ENCODE measurements at places on chromosomes 4 and X. TPM values are rescaled to one million over a fixed set of nuclear protein-coding genes. Genes with fewer than 3 reads are reported as not detected.

RASL11B gene
- 0.15 TPM for polyA plus RNA-seq

LUZP4 gene
- not detected for polyA plus RNA-seq

FANCB gene
- 1.4 TPM for polyA plus RNA-seq

NMU gene
- not detected for polyA plus RNA-seq

TRIML2 gene
- polyA plus RNA-seq = not detected

RADX gene
- polyA plus RNA-seq = 3.1 TPM

SOX3 gene
- not detected for polyA plus RNA-seq

DNA sequence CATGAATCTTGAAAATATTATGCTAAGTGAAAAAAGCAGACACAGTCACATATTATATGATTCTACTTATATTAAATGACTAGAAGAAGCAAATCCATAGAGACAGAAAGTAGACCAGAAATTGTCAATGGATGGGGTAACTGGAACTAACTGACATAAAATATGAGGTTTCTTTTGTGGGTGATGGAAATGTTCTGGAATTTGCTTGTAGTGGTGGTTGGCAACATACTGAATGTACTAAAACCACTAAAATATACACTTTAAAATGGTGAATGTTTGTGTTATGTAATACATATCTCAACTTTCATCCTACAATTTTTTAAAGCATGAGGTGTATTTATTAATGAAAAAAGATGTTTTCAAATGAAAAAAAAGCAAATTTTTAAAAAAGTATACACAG is 14.7 kb downstream of the CNOT6L start:
- no peak for DNase-seq
- peak overlapping the region; percentile 47 for H3K27ac ChIP-seq
- H3K4me3 ChIP-seq = no peak overlapping the region
- H3K36me3 ChIP-seq = peaks cover 33% of the 10 kb centered on the region
- H3K4me1 ChIP-seq = peaks cover 82% of the 10 kb centered on the region

DNA sequence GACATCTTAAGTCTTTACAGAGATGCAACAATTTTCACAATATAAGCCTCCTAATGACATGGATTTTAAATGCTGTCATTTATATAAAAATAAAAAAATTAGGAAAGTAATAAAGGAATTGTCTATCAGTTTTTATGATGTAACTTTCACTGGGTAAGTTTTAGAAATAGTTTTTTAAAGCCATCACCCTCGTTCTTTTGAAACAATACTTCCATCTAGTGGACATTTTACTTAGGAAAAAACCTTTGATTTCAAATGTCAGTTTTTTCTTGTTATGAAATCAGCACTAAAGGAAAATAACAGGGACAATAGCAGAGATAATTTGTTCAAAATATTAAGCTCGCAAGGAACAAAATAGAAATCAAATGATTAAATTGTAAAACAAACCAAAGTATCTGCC is 24.3 kb upstream of the NDNF start:
- no peaks in the 10 kb centered on the region for H3K36me3 ChIP-seq
- H3K27me3 ChIP-seq = no peaks in the 10 kb centered on the region
- no peaks in the 10 kb centered on the region for H3K4me1 ChIP-seq
- no peak overlapping the region for H3K4me3 ChIP-seq

GRCh38 chr4:29467044-29467717 is 1253.0 kb upstream of the PCDH7 start:
- H3K4me1 ChIP-seq = no peaks in the 10 kb centered on the region
- H3K36me3 ChIP-seq = no peaks in the 10 kb centered on the region
- no peak overlapping the region for H3K4me3 ChIP-seq
- H3K27me3 ChIP-seq = no peaks in the 10 kb centered on the region

DNA sequence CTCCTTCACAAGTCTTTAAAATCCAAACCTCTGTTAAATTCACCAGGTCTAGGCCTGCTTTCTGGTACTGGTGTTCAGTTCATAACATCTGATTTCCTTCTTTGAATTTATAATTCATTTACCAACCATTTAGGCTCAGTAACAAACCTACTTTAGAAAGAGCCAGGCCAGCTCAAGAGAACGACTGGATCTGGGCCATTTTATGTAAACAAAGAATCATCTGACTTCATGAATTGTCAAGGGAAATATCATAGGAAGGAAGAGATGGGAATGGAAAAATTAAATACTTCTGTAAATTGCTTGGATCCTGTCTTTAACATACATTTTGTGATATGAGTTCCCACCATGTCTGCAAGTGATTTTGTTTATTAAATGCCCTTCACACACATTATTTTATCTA is 36.5 kb downstream of the DCHS2 start:
- no peaks in the 10 kb centered on the region for H3K36me3 ChIP-seq
- peaks cover 6% of the 10 kb centered on the region for H3K27me3 ChIP-seq
- no peak for DNase-seq
- H3K4me1 ChIP-seq = no peaks in the 10 kb centered on the region
- no peak overlapping the region for H3K4me3 ChIP-seq
- no peak overlapping the region for H3K27ac ChIP-seq

DNA sequence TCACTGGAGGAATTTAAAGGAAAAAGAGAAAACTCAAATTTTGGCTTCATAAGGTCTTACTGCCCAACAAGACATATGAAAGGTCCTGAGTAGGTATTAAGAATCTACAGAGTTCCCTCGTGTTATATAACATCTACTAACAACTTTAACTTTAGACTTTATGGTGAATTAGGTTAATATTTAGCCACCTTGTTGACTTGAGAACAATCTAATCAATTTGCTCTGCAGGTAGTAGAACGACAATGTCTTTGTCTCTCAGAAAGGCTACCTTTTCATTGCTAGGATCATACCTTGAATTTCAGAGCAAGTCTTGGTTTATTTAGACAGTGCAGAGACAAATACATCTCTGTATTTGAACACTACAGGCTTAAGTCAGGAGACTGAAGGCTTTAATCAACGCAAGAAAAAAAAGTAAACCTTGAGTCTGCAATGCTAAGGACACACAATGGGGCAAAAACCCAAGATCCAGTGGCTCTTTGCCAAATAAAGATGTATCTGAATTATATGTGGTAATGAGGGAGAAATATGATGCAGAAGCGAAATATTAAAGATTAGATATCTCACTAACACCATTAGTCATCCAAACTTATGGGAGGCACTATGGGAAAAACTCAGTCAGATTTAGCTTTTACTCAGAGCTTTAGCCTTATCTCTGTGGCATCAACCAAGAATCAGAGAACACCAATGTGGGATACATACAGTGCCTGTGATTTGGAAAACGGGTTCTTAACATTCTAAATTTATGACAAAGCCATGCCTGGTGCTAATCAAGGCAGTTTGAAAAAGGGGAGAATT is 93.6 kb upstream of the FTHL17 start:
- H3K4me3 ChIP-seq = no peak overlapping the region
- H3K27me3 ChIP-seq = peaks cover 2% of the 10 kb centered on the region
- H3K4me1 ChIP-seq = no peaks in the 10 kb centered on the region
- no peak overlapping the region for H3K27ac ChIP-seq
- no peaks in the 10 kb centered on the region for H3K36me3 ChIP-seq

- no peak for DNase-seq
- H3K27ac ChIP-seq = no peak overlapping the region
- no peak overlapping the region for H3K4me3 ChIP-seq
- peaks cover 10% of the 10 kb centered on the region for H3K27me3 ChIP-seq
- H3K4me1 ChIP-seq = no peaks in the 10 kb centered on the region
Observed at GRCh38 chr4:18568600-18568999, 547.0 kb upstream of the LCORL start.

DNA sequence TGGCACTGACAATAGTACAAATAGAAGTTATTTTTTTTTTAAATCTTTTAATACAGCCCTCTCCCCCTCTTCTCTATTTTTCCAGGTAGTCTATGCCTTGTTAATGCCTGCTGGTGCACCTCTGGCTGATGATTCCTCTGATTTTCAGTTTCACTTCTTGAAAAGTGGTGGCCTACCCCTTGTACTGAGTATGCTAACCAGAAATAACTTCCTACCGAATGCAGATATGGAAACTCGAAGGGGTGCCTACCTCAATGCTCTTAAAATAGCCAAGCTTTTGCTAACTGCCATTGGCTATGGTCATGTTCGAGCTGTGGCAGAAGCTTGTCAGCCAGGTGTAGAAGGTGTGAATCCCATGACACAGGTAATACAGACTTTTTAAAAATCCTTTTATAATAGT is 99.1 kb downstream of the USP9X start:
- peak overlapping the region; percentile 61 for H3K27ac ChIP-seq
- H3K4me1 ChIP-seq = peaks cover 31% of the 10 kb centered on the region
- no peak for DNase-seq
- H3K27me3 ChIP-seq = no peaks in the 10 kb centered on the region
- no peak overlapping the region for H3K4me3 ChIP-seq
- peaks cover 6% of the 10 kb centered on the region for H3K36me3 ChIP-seq

GRCh38 chr4:67885762-67886161 is 2.0 kb upstream of the TMPRSS11D start:
- H3K36me3 ChIP-seq = no peaks in the 10 kb centered on the region
- no peak overlapping the region for H3K4me3 ChIP-seq
- H3K27ac ChIP-seq = no peak overlapping the region
- H3K4me1 ChIP-seq = no peaks in the 10 kb centered on the region
- peaks cover 3% of the 10 kb centered on the region for H3K27me3 ChIP-seq
- DNase-seq = no peak

DNA sequence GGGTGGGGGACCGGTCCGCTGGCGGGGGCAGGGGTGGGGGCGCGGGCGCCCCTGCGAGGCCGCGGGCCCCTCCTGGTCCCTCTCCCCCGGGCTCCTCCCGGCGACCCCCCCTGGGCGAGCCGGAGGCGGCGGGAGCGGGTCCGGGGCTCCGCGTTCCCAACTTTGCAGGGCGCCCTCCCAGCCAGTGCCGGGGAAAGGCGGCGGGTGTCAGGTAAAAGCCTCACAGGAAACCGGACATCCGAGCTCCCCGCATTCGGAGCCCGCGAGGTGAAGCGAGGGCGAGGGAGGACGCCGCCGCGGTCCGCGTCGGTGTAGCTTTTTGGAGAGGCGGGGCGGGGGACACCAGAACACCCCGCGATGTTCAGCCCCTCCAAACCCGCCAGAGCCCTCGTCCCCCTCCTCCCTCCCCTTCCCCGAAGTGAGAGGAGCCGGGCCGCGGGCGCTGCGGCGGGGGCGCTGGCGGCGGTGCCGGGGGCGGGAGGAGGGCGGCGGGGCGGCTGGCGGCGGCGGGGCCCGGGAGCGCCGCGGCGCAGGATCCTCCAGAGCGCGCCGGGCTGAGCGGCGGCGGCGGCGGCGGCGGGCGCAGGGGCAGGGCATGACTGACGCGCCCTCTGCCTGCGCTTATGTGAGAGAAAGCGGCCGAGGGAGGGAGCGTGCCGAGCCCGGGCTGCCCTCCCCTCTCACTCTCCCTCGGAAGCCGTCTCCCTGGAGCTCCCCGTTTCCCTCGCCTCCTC is at the start of gene VEGFC:
Gene VEGFC (minus strand): TSS at position 597 of the 734 bp plus-strand sequence. CDS start 611 bp downstream, outside the sequence.
- peak within 1 kb of the TSS; percentile 63 for H3K4me3 ChIP-seq
- H3K4me1 ChIP-seq = peaks cover 14% of the 10 kb centered on the region
- H3K27ac ChIP-seq = no peak within 1 kb of the TSS

DNA sequence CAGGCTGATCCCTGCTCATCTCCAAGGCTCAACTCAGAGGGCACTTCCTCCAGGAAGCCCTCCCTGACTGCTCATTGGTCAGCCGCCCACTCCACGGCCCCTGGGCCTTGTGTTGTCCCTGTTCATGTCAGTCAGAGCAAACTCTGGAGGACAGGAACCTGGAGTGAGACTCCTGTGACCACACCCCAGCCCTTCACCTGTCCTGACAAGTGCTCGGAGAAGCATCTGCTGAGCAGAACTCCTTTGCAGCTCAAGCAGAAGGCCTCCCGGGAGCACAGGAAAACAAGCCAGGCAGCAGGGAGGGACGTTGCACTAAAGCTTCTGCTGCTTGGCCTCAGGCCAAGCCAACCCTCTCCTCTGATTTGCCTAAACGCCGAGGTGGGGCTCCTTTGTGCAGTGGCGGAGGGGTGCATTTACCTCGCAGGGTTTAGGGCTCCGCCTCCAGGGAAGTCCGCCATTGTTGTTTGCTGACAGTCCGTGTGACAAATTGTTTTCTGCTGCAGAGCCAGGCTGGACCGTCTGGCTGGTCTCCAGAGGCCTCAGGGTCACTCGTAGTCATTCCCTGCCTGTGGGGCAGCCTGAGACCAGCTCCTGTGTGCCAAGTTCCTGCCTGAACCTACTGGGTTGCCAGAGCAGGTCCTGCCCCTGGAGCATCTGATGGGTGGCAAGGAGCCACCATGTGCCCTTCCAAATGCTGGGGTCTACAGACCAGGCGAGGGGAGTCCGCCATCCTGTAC is 61.8 kb downstream of the C4orf50 start:
- H3K4me3 ChIP-seq = no peak overlapping the region
- H3K27me3 ChIP-seq = no peaks in the 10 kb centered on the region
- H3K27ac ChIP-seq = no peak overlapping the region
- no peak for DNase-seq
- H3K36me3 ChIP-seq = no peaks in the 10 kb centered on the region

DNA sequence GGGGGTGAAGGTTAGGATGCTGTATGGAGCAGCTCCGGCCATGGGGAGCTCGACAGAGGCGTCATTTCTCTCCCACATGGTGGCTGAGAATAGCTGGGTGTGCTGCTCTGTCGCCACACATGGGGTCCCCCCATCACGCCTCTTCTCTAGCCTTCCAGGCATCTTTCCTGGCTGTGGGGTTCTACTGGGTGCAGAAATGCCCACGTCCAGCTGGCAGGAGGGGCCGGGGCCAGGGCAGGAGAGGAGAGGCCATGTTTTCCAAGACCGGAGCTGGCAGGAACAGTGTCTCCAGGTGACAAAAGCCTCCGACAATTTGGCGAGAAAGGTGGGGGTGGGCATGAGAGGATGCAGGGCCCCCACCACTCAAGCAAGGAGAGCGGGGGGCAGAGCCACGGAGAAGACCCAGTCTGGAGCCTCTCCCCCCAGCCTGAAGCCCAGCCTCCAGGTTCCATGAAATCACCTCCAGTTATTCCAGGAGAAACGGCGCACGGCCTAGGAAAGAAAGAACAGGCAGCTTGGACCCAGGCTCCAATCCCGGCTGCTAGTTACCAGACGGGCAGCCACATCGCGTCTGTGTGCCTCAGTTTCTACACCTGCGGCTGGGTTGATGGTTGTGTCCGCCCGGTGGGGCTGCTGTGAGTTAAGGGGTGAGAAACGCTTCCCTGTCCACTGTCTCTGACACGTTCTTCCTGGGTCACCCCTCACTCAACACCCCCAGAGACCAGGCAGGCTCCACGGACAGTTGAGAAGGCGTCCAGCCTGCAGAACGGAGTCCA is 27.4 kb upstream of the SPON2 start:
- peaks cover 35% of the 10 kb centered on the region for H3K4me1 ChIP-seq
- H3K36me3 ChIP-seq = peaks cover 18% of the 10 kb centered on the region
- H3K27ac ChIP-seq = peak overlapping the region; percentile 93
- DNase-seq = no peak
- peak overlapping the region; percentile 80 for H3K4me3 ChIP-seq

DNA sequence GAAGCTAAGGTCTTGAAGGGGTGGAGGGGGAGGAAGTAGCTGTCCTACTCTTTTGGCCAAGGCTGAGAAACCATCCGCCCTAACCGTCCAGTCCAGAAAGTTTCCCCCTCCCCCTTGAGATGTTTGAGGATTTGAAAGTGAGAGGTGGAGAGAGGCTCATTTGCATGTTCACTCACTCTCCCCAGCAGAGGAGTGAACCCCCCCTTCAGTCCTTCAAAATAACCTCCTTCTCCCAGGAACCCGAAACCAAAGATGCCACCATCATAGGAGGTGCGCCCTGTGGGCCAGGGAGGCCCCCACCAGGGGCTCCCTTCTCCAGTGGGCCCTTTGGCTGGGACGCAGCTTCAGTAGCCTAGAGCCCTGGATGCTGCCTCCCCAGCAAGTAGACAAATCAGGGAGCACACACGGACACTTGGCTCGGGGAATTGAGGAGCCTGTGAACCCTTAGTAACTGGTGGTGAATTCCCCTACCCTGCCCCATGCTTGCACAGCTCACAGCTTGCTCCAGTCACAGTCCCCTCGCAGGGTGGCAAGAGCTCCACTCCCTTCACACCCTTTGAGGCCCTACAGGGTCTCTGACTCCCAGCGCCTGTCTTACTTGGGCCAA is 25.6 kb downstream of the ELF4 start:
- no peak for DNase-seq
- H3K4me3 ChIP-seq = peak overlapping the region; percentile 84
- no peaks in the 10 kb centered on the region for H3K27me3 ChIP-seq
- peak overlapping the region; percentile 97 for H3K27ac ChIP-seq
- H3K4me1 ChIP-seq = peaks cover 47% of the 10 kb centered on the region

All from naive thymus-derived CD8-positive, alpha-beta T cell (primary cell).